NT2/D1 (cell line): ENCODE measurements at places on chromosomes 6 and 20.

DNA sequence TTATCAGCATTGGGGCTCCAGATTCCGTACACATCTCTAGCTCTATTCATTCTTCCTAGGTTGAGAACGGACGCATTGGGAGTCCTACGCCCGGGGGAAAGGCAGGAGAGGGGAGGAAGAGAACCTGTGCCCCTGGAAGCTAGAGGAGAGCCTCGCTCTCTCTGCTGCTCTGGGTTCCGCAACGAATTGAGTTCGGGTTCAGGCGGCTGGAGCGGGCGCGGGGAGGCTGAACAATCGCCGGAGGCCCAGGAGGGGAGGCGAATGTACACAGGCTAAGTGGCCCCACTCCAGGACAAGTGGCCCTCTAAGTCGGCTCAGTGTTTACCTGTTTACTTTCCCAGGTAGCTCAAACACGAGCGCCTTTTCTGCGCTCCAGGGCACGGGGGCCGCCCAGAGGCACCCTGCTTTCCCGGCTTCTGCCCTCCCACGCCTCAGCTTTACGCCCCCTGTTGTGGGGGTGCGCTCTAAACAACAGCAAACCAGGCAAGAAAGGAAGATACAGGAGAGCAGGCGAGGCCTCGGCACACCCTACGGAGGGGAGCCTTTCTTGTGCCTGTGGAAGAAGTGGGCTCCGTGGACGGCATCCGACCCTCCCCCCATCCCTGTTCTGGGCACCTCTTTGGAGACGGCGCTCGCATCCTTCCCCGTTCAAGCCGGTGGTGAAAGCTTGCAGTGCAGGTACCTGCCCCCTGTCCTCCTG, 4.6 kb upstream of the NKX2-2 start:
- no peak for DNase-seq

- DNase-seq: no peak
Measured at GRCh38 chr6:157070403-157071107, 252.8 kb downstream of the TMEM242 start.

- no peak for DNase-seq
Measured at GRCh38 chr20:44585057-44585963, 2.9 kb downstream of the PKIG start.

- DNase-seq: no peak
Measured at GRCh38 chr6:84568971-84569370, 195.4 kb downstream of the TBX18 start.

- DNase-seq: no peak
Measured at GRCh38 chr20:8232332-8232731, 100.3 kb downstream of the PLCB1 start.

- DNase-seq: no peak
Measured at GRCh38 chr20:38197217-38197616, 32.1 kb upstream of the TGM2 start.

GRCh38 chr6:38149531-38149930, 330.0 kb downstream of the ZFAND3 start:
- DNase-seq: no peak

DNA sequence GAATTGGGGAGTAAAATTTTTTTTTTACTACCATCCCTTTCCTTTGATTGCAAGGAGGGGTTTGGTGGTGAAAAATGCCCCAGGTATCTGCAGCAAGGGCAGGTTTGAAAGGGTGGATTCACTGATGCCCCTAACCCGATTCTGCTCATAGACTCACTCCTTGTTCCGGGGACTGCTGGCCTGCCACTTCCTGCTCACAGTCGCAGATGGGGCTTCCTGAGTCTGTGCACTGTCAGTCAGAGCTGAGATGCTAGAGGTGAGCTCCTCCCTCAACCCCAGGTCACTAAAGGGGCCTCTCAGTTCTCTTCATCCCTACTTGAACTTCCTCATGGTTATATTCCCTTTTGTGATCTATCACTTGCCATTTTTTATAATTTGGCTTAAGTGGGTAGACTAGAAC, 357.9 kb downstream of the FARS2 start:
- no peak for DNase-seq

GRCh38 chr6:36813526-36813925, 25.7 kb downstream of the CPNE5 start:
- no peak for DNase-seq

- no peak for DNase-seq
Measured at GRCh38 chr20:61832181-61832580, 233.5 kb downstream of the TAF4 start.

GRCh38 chr6:90025523-90026061, 131.3 kb downstream of the GJA10 start:
- no peak for DNase-seq

DNA sequence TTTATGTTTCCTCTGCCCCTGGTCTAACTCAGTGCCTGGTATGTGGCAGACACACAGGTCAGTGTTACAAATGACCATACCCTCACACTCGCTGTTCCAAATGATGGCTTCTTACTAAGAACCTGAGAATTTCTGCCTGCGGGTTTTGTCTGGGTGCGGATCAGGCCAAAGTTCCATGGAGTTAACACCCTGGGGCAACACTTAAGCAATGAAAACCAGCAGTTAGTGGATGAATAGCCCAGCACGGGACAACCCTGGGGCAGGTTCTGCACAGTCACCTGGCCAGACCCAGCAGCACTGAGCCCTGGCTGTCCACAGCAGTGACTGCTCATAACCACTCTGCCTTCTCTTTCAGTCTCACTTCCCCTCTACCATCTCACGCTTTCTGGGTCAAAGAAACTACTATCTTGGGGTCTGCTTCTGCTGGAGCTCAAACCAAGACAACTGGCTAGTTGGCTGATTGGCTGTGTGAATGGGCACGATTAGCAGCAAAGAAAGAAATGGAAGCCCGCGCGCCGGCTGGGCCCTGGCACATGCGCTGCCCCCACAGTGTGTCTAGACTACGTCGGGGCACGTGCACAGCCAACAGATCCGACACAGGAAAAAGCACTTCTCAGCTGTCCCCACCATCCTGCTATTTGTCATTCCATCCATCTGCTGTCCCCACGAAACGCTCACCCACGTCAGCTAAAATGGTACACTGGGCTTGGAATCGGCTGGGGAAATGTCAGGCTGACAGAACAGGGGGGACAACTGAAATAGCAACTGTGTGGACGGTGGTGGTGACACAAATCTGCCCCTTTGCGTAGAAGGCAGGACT, 36.6 kb downstream of the MGME1 start:
- DNase-seq: peak; percentile 8

- DNase-seq: no peak
Measured at GRCh38 chr6:53822401-53823125, 27.8 kb downstream of the LRRC1 start.

DNA sequence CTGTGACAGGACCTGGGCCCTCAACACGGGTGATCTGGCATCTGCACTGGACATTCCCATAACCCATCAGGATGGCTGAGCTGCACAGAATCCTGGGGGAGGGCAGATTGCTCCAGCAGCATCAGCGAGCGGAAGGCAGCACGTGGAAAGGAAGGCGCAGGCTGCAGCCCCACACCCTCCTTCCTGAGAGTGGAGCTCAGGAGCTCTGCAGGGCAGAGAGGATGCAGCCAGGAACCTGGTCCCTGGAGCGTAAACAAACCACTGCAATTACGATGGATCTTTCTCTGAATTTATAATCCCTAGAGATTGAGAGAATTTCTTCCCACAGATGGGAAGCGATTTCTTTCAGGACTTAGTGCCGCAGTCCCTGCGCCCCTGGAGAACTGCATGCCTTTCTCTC, 39.7 kb upstream of the EMILIN3 start:
- no peak for DNase-seq

- DNase-seq: no peak
Measured at GRCh38 chr6:135465903-135466302, 31.6 kb downstream of the AHI1 start.

GRCh38 chr6:3518356-3519190, 61.7 kb upstream of the SLC22A23 start:
- DNase-seq: no peak

GRCh38 chr6:96301781-96302180, 219.8 kb upstream of the UFL1 start:
- DNase-seq: no peak

- no peak for DNase-seq
Measured at GRCh38 chr20:24469116-24469893, at the start of gene SYNDIG1. SYNDIG1 (plus strand) TSS chr20:24469629; CDS start chr20:24543098, 73,469 bp downstream.

DNA sequence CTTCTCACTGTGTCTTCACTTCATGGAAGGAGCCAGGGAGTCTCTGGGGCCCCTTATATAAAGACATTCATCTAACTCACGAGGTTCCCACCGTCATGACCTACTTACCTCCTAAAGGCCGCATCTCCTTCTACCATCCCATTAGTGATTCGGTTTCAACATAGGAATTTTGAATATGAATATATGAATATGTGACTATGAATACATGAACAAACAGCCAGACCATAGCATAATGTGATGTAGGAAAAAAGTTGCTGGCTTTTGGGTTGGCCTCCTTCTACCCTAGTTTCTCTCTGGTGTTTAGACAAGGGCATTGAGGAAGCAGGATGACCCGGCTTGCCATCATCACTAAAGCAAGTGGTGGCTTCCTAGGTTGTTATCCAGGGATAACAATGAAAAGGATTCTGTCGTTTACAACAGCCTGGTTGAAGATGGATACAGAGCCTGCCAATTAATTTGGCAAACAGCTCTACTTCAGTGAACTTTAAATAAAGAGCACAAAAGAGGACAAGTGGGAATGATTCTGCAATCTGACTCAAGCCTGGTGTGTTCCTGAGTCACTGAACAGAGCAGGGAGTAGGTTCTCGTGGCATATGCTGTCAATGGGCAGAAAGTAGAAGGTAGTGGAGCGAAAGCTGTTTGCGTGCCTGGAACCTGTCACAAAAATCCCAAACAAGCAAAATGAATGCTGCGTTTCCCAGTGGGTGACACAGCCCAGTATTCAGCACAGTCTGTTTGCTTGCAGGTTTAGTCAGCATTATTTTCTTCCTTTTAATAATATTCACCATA, 44.0 kb upstream of the DOK5 start:
- no peak for DNase-seq

DNA sequence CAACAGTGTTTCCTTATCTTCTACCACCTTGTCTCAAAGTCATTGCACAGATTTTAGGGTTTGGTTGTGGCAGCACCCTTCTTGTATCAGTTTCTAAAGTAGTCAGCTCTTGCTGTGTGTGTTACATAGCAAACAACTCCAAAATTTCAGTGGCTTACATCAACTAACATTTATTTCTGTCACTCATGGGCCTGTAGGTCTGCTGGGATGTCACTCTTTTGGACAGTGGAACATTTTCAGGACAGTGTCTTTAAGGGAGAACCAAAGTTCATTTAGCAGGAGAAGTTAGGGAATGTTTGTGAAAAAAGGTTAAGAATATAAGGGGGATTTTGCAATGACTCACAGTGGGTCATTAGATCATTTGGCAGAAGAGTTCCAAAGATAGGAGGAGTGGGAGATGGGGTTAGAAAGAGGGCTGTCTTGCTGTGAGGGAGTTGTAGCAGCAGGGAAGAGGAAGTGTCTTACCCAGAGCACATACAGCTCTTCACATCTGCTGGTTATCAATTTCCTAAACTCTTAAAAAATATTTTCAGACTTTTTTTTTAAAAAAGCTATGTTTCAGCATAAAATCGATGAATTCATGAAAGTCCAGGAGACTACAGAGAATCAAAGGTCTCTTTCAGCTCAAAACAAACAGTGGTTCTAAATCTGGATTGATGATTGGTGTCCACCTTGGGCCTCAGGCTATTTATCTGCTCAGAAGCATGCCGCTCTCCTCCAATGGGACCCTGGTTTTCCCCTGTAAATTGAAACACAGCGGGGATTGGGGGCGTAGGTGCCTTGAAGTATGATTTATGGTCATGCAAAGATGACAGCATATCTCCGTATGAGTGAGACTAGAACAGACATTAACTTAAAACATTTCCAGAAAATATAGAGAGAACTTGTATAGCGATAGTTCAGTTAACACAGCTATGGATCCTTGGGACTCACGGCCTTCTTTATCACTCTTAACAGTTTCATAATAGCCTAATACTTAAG, 117.3 kb downstream of the B3GAT2 start:
- DNase-seq: no peak

- DNase-seq: no peak
Measured at GRCh38 chr6:12036766-12037165, 24.7 kb downstream of the HIVEP1 start.

DNA sequence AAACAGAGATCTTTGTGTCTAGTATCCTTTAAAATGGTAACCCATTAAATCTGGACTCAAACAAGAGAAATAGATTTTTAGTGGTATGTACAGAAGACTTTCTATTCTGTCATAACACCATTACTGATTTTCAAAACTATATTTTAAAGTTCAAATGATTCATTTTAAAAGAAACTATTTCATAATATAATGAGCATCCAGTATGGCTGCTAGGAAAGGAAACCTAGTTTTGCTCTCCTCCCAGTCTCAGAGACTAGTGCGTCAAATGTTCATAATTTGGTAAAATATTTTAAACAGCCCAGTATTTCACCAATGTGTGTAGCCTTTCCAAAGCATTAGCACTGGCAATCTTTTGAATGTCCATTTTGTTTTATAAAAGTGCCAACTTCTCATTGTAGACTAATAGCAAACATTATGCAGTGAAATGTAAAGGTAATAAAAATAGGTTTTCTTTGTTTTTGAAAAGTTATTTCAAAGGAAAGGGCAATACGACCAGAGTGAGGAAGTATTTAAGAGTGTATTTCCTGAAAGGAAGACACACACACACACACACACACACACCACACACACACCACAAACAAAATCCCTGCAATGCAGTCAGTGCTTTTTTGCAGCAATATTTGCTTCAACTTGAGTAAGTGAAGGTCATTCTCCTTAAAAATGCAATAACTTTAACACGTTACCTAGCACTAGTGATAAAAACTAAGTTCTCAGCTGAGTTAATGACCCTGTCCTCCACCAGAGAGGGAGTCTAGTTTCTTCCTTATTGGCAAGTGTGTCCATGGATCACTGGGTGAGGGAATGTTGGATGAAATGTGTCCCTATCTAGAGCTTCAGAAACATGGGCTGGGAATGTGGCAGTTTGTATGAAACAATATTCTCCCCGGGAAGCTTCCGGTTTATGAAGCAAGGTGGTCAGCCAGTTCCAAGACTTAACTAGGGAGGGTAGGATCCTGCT, 4.6 kb downstream of the PPP1R3G start:
- no peak for DNase-seq

DNA sequence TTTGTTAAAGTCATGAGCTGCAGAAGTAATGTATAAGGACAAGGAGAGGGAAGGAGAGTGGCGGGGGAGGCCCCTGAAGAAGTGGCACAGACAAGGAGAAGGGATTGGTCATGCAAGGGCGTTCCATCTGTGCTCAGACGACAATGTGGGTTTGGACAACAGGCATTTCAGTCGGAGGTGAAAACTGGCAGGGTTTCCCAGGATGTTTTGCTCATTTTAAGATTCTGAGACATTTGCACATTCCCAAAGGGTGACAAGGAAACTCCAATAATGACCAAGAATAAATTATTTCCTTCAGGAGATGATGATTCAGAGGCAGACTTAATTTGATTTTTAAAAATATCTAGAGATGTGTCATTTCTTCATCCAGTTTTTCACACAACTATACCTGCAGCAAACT, 181.8 kb downstream of the HIVEP2 start:
- no peak for DNase-seq

GRCh38 chr6:90222008-90222407, 74.6 kb downstream of the BACH2 start:
- no peak for DNase-seq

GRCh38 chr6:109478222-109478805, 4.7 kb downstream of the ZBTB24 start:
- no peak for DNase-seq
